ENCODE measurements at places on chromosomes 13 and 19.

DNA sequence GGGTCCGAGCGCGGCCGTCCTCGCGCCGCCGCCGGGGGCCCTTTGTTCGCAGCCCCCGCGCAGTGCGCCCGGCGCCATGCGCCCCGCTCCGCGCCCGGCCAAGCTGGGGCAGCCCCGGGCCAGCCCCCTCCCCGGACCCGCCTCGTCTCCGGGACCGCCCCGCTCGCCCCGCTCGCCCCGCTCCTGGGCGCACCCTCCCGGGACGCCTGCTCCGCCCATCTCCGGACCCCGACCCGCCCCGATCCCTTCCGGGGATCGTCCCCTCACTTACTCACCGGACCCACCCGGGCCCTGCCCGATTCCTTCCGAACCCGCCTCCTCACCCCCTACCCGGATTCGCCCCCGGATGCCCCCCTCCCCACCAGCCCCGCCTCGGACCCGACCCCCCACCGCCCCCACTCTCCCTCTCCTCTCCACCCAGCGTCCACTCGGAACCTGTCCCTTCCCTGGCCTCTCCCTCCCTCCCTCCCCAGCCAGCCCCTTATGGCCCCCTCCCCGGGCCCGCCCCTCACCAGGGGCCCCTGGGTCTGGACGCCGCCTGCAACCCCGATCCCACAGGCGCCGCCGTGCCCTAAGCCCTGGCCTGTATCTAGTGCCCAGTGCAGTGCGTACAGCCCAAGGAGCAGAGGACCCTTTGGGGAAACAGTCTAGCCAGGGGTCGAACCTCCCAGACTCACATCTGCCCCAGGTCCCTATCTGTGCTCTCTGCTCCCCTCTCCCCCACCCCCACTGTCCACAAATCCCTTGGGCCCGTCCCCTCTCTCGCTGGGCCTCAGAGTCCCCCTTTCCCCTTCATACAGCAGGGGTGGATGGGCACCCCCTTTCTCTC lies at the start of gene CPAMD8:
CPAMD8 (minus strand) TSS at position 105 of the 829 bp plus-strand sequence. CDS start 168 bp downstream, outside the sequence.
- no peak for DNase-seq

DNA sequence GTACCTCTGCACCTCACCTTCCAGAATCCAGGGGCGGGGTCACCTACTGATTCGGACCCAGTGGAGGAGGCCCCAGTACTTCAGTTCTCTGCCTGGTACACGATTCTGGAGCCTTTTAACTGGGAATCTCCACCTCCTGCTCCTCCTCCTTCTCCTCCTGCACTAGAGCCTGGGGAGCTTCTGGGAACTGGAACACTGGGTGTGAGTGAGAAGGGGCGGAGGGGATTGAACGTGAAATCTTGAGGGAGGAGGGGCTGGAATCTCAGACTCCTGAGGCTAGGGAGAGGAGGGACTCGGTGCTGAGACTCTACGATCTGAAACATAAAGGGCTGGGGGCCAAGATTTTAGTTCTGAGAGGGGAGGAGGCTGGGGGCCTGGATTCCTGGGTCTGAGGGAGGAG lies at the start of gene KLK8:
KLK8 (minus strand) TSS at position 90 of the 400 bp plus-strand sequence. CDS start 437 bp downstream, outside the sequence.
- DNase-seq, result no peak

DNA sequence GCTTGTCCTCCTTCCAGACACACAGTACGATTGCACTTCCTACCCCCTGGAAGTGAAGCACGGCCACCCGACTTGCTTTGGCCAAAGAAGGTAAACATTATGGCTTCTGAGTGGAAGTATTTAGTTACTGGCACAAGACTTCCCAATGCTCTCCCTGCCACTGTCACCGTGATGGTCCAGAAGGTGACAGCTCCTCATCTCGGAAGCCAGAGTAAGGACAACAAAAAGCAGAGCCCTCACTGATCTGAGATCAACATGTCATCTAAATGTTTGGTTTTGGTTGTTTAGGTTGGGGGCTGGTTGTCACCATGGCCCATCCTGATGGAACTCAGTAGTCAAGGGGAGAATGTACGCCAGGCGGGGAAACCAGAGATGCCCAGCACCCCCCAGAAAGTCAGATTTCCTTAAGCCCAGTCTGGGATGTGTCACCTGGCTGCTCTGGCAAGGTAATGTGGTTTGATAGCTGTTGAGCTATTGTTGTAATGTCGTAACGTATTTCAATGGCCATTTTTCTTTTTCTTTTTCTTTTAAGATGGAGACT lies 170.1 kb upstream of the ZNF536 start:
- no peak for DNase-seq

DNA sequence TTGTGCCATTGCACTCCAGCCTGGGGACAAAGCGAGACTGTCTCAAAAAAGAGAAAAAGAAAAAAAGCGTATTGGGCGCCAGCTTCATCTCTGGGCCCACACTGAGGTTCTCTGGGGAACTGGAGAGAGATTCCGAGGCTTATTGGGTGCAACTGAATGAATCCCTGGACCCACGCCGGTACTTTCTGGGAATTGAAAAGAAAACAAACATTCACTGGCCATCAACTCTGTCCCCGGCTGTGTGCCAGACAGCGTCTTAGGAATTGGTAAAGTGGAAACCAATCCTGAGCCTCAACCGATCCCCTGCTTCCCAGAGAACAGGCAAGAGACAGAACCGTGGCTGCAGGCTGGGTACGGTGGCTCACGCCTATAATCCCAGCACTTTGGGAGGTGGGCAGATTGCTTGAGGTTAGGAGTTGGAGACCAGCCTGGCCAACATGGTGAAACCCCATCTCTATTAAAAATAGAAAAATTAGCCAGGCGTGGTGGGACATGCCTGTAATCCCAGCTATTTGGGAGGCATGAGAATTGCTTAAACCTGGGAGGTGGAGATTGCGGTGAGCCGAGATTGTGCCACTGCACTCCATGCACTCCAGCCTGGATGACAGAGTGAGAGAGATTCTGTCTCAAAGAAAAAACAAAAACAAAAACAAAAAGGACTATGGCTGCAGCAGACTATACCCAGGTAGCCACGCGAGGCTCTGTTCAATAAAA lies 8.6 kb downstream of the ANO8 start:
- peak; percentile 54 for DNase-seq

DNA sequence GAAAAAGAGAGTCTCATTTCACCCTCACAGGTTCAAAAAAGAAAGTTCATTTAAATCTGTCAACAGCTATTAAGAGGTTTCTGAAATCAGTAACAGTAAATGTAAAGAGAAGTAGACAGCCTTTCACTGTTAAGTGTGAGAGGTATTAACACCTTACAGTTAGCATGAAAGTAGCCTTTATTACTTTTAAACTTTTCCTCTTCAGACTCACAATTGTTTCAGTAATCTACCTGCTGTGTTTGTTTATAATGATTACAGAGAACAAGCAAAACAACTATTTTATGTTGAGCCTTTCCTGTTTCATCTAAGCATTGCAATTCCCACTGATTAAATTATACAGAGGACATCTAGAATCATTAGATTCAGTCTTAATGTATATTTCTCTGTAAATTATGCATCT lies 159.8 kb downstream of the PCDH9 start:
- no peak for DNase-seq

DNA sequence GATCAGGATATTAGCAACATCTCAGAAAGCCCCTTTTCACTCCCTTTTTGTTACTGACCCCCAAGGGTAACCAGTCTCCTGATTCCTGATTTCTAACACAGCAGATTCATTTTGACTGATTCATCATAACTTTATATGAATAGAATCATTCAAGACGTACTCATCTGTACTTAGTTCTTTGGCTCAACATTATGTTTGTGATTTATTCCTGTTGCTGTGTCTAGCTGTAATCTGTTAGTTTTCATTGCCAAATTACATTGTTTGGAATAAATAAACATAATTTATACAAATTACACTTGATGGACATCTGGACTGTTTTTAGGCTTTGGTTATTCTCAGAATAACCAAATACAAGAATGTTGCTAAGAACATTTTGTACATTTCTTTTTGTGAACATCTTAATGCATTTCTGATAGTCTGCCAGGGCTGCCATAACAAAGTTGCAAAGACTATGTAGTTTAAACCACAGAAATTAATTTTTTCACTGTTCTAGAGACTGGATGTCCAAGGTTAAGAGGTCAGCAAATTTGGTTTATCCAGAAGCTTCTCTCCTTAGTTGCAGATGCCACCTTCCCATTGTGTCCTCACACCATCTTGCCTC lies 62.8 kb upstream of the EDNRB start:
- DNase-seq, result no peak

DNA sequence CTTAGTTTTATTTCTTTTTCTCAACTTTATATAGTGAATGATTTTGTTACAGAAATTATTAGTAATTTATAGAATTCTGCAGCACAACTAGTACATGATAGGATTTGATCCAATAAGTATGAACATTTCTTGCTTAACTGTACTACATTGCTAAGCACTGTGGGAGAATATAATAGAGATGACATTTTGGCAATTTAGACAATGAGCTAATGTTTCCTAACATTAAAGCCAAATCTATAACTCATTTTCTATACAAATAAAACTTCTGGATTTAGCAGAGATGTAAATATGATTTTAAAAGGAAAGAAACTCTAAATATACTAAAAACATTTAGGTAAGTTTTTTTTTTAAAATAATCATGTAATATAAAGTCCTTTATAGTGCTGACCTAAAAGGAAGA lies 87.3 kb downstream of the FNDC3A start:
- DNase-seq, result no peak

DNA sequence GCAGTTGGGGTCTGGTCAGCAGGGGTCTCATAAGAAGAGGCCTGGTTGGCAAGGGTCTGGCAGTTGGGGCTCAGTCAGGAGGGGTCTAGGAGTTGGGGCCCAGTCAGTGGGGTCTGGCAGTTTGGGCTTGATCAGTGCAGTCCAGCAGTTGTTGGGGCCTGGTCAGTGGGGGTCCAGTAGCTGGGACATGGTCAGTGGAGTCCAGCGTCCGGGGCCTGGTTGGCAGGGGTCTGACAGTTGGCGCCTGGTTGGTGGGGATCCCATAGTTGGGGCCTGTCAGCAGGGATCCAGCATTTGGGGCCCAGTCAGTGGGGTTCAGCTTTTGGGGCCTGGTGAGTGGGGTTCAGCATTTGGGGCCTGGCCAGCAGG lies 60.5 kb upstream of the TPM4 start:
- DNase-seq, result no peak

GRCh38 chr19:18541258-18541991 lies 1.9 kb downstream of the FKBP8 start:
- peak; percentile 40 for DNase-seq

- DNase-seq, result no peak
These were observed 2.3 kb downstream of the GRK1 start for GRCh38 chr13:113669231-113669754.

GRCh38 chr19:55304279-55304978 lies 20.6 kb downstream of the BRSK1 start:
- peak; percentile 75 for DNase-seq

- DNase-seq, result no peak
These were observed 38.7 kb upstream of the SACS start for GRCh38 chr13:23472189-23472588.

- no peak for DNase-seq
These were observed 1.4 kb upstream of the EDDM13 start for GRCh38 chr19:56271151-56271550.

DNA sequence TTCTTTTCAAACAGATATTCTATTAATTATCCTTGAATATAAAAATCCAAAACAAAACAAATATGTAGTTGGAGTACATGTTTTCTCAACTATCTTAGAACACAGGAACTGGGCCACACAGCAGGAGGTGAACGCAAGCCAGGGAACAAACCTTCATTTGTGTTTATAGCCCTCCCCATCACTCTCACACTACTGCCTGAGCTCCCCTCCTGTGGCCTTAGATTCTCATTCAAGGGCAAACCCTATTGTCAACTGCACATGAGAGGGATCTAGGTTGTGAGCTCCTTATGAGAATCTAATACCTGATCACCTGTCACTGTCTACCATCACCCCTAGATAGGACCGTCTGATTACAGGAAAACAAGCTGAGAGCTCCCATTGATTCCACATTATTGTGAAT lies 427.1 kb upstream of the PRR20A start:
- no peak for DNase-seq

DNA sequence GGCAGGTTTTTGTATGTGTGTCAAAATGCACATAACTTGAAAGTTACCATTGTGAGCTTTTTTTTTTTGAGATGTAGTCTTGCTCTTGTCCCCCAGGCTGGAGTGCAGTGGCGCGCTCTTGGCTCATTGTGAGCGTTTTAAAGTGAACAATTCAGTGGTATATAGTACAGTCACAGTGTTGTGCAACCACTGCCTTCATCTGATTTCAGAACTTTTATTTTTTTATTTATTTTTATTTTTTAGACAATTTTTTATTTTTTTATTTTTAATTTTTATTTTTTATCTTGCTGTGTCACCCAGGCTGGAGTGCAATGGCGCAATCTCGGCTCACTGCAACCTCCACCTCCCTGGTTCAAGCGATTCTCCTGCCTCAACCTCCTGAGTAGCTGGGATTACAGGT lies 15.0 kb downstream of the SLC25A42 start:
- no peak for DNase-seq

DNA sequence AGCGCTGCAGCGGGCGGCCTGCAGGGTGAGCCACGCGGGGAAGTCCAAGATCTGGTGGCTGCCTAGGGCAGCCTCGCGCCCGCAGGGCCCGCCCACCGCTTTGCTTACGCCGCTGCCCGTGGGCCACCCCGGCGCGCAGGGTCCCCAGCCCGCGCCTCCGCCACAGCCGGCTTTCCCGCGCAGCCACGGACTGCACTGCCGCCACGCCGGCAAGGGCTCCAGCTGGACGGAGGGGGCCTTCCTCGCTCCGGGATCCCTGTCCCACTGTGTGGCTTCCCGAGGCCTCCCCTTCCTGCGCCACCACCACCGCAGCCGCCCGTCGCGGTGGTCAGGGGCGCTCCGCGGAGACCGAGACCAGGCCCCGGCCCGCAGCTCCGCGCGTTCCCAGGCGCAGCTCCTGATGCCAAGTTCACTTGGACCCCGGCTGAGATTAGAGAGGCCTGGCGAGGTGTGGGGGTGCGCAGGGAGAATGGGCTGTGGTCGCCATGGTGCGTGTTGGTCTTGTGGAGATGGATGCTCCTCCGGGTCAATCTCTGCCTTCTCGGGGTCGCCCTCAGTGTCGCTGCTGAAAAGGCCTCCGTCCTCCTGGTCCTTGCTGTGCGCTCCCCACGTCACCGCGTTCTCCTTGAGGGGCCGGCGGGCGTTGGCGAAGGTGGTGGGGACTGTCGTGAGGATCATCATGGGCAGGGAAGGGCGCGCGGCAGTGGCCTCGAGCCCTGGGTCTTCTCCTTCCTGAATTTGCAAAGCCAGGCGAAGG lies 17.9 kb upstream of the RNF17 start:
- no peak for DNase-seq

DNA sequence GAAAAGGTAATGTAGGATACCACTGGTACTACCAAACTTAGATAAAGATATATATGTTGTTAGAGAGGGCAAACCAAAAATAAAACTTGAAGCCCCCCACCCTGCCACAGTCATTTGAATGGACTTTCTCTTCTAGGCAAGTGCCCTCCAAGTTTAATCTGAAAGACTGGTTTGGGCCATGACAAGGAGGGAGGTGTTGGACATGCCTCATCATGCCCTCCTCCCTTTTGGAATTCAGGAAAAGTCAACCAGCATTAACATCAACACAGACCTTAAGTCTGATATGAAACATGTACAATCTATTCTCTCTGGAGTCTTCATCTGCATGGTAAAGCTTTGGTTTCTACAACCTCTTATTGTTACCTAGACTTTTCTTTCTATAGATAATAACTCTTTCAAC lies 46.3 kb upstream of the GPR12 start:
- DNase-seq, result peak; percentile 52
